Mammary epithelial cell (primary cell): ENCODE measurements at places on chromosomes 16 and 17. TPM values are rescaled to one million over a fixed set of nuclear protein-coding genes. Genes with fewer than 3 reads are reported as not detected.

GRCh38 chr16:89841275-89841674 lies 13.0 kb downstream of the SPIRE2 start:
- no peak for DNase-seq

DNA sequence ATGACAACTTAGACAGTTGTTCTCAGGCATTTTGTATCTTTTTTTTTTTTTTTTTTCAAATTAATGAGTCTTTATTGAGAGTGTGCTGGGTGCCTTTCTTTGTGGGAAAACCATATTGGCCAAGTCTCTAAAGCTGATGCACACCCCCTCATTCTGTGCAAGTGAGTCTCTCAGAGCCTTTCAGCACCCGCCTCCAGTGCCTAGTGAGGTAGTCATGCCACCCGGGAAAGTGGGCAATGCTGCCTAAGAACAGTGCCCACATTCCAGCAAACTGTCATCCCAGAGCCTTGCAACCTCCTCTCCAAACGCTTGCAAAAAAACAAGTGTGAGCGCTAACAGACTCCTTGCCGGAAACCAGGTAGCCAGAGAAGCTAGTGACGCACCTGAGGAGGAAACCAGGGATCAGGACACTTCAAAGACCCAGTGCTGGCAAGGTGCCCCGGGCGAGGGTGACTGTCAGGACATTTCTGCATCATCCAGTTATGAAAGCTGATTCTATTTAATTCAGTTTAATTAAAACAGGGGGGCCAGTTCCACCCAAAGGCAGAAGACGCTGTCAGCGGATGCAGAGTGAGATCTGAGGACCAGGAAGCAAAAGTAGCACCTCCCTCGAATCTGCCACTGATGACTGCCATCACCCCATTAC lies 34.9 kb downstream of the SMARCE1 start:
- peak; percentile 21 for DNase-seq

DNA sequence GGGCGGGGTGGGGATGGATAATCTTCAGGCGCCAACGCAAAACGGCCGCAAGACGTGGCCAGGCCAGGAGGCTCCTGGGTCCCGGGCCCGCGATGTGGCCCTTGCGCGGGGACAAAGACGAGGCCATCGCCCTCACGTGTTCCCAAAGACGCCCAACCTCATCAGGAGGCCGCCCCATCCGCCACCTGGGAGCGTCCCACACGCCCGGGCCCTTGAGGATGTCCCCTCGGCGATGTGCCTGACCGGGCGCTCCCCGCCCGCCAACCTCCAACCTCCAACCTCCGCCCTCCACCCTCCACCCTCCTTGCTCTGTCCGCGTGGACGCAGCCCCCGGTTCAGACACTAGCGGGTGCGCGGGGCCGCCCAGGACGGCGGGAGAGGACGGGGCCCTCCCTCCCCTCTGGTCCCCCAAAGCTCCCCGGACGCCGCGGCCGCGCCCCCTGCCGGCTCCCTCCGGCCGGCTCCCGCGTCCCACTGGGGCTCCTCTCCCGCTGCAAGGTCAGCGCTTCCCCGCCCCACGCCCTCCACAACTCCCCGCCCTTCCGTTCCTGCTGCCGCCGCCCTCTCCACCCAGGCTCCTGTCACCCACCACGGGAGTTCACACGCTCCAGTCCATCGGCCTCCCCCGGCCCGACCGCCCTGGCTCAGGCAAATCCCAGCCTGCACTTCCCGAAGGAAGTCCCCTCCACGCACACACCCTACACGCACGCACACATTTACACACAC lies 250.8 kb upstream of the RPL38 start:
- DNase-seq, result no peak

GRCh38 chr17:40415390-40415789 lies 2.3 kb downstream of the TOP2A start:
- DNase-seq, result peak; percentile 33

DNA sequence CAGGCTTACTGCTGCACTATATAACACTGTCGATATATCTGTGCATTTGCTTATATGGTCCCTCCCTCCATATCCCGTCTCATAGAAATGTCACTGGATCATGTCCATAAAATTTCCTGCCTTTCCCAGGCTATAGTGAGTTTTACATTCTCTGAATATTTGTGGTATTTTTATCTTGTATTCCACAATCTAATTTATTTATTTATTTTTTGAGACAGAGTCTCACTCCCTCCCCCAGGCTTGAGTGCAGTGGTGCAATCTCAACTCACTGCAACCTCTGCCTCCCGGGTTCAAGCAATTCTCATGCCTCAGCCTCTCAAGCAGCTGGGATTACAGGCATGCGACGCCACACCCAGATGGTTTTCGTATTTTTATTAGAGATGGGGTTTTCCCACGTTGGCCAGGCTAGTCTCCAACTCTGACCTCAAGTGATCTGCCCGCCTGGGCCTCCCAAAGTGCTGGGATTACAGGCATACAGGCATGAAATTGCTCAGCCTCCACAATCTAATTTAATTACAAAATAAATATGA lies 12.9 kb downstream of the TRIM37 start:
- DNase-seq, result peak; percentile 92

DNA sequence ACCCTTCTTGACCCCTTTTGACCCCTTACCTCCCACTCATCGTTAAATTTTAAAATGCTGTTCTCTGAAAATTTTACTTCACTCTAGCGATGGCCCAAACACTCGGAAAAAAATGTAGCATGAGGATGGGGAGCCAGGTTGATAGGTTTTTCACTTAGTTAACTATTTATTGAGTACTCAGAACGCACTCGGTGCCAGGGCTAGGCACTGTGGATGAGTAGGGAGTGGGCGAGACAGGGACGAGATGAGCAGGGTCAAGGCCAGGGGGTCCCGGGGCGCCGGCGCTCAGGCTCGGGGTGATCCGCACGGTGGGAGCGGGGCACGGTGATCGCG lies 392 bp downstream of the ZSCAN32 start:
- no peak for DNase-seq

GRCh38 chr17:43759836-43760235 lies 1.2 kb upstream of the SOST start:
- DNase-seq, result peak; percentile 79

Gene B3GNT9
- 22.0 TPM for total RNA-seq

Gene NPIPB8
- 0.82 and 0.99 TPM in 2 replicates for total RNA-seq
